ENCODE measurements at places on chromosomes 16 and 17.

- no peak for DNase-seq
Measured at GRCh38 chr16:51522902-51523301, 371.8 kb upstream of the SALL1 start.

DNA sequence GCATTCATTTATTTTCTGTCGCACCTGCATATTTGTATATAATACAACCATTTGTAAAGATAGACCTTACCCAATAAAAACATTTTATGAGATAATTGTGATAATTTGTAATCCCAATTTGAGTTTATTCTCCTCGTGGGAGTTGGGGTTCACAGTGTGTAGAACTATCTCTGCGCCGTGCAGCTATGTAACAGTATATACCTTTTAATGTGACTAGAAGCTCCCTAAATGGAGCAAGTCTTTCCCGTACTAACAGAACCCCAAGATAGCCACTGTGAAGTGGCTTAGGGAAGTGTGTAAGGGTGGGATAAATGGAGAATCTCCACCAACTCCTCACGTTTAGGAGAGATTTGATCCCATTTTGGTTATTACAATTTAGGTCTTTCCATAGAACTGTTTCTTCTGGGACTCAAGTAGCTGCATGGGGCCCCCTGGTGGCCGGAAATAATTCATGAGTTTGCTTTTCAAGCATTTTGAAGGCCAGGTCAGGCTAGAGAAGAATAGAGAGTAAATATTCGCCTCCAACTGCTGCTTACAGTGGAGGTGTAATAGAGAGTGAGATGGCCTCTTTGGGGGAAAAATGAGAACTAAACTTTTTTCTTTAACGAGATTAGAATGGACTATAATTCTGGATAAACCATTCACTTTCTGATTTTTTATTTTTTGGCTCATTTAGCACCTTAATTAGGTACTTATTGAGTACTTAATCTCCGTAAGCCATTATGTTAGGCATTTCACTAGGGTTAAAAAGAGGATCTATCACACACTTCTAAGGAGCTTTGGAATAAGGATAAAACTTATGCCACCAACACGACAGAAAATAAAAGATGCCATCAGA lies 4.5 kb downstream of the TMEM100 start:
- DNase-seq = peak; percentile 93

DNA sequence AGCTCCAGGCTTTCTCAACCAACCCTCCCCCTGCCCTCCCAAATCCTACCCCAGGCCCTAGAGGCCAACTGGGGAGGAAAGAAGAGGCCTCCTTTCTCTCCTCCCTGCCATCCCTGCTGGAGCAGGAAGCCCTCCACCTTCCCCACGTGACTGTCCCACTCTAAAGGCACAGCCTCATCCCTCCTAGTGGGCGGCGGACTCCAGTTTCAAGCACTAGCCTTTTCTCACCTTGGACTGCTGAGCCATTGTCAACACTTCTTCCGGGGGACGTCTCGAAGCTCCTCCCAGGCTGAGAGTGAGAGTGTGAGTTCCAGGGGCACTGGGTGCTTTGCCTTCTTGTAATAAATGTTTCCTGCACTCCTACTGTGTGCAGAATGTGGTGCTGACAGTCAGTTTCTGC lies 21.4 kb upstream of the IRX6 start:
- DNase-seq = no peak

- DNase-seq = no peak
Measured at GRCh38 chr16:88442383-88442726, 10.7 kb upstream of the ZFPM1 start.

DNA sequence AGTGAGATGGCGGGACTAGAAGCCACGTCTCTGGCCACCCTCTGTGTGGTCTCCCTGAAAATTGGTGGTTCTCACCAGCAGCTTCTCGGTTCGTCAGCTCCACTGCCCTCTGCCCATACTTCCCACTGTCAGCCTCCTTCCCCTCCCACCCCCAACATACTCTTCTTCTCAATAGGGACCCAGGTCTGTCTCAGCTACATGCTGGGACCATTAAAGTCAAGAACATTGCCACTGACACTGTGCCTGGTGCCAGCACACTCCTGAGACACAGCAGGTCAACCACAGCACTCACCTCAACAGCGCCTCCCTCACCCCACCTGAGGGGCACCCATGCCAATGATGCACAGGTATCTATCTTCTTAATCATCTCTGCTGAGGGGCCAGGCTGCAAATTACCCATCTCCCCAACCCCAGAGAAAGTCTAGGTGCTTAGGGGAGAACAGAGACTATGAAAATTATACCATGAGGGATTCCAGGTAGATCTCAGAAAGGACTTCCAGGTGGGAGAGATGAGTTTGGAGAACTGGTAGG lies 1.3 kb downstream of the PLXDC1 start:
- no peak for DNase-seq

DNA sequence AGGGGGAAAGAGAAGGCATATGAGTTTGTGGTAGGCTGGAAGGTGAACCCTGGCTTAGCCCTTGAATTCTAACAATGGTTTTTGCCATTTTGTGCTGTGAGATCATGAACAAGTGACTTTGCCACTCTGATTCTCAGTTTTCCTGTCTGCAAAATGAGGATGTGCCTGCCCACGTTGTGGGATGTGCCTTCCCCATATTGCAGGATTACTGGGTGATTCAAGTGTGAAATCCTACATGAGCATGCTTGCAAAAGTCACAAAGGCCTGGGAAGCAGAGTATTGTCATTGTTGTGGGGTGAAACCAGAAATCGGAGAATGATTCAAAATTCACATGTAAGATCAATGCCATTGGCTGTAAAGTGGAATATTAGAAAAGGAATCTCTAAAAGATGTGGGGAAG lies 28.6 kb upstream of the TVP23A start:
- no peak for DNase-seq

DNA sequence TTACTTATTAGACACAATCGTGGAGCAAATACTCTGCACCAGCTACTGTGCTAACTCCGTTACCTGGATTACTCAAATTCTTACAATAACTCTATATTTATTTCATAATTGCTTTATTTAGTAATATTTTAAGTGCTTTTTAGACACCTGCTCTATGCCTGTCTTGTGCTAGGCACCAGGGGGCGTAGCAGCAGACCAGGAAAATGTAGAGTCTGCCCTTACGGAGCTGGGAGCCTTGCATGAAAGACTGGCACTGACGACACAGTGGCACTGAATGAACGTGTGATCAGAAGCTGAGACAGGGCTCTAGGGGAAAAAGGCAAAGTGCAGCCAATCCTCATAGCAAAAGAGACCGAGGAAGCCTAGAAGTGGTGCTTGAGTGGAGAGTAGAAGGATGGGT lies 486.5 kb downstream of the CDH13 start:
- no peak for DNase-seq

DNA sequence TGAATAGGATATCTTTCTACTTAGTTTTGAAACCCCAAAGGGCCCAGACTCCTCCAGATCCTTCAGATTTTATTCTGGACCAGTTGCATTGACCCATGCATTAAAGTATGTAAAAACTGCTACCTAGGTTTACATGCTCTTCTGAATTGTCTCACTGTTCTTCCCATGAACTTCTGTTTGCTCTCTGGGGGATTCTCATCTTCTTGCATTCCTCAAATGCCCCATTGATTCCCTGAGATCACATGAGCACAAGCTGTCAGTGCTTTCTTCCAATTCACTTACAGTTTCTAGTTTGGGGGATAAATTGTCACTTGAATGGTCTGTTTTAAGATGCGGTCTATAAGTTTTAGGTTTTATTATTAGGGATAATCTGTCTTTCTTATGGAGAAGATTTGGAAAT lies 188.9 kb upstream of the KIF2B start:
- no peak for DNase-seq

DNA sequence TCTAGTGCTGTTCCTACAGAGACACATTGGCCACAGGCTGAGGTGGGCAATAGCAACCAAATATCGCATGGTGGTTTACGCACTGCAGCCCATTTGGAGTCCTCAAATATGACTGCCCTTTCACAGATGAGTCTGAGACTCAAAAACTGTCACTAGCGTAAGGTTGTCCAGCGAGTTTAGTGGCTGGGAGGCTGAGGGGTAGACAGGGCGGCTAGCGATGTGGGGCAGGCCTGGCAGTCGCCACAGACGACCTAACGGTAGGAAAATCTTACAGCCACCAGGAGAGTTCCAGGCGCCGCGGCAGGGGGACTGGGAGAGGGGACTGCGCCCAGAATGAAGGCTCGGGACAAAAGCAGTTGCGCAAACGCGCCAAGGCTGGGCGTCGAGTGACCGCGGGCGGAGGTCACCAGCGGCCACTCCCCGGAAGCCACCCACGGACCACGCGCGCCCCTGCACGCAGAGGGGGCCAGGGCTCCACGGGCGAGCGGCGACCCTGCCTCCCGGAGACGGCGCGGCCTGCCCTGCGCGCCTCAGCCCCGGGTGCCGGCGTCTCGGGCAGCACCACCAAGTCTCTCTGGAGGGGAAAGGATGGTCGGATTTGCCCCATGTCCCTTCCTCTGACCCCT lies 699 bp upstream of the MAP1LC3B start:
- DNase-seq = peak; percentile 90

DNA sequence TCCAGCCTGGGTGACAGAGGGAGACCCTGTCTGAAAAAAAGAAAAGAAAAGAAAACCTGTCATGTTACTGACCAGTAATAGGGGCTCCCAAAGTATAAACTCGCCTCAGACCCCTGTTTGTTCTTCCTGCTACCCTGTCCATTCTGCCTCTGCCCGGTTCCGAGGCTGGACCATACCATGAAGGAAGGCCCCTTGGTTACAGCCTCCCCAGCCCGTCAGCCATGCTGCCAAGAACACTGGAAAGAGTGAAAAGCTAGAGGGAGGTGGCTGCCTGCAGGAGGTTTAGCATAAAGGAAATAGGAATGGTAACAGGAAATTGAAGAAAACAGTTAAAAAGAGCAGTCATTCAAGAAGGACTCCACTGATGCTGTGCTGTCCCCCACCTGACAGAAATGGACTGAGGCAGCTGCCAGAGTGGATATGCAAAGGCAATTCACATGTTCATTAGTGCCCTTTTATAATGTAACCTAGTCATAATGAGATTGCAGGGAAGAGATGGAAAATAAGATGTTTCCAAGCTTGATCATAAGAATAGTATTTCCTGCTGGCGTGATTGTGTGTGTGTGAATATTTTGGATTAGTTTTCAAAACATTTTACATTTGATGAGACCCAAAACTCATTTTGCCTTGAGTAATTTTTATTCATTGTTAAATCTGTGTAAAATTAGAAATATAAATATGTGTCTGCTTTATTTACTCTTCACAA lies 102.6 kb downstream of the GOSR1 start:
- no peak for DNase-seq

GRCh38 chr16:11667824-11668622 lies at the start of gene SNN:
Gene SNN (plus strand): TSS chr16:11668455. CDS start chr16:11676060, 7,605 bp downstream.
- no peak for DNase-seq

GRCh38 chr16:57283214-57283958 lies 1.1 kb downstream of the PLLP start:
- peak; percentile 60 for DNase-seq

GRCh38 chr16:18811925-18812324 lies 10.6 kb upstream of the ARL6IP1 start:
- no peak for DNase-seq

DNA sequence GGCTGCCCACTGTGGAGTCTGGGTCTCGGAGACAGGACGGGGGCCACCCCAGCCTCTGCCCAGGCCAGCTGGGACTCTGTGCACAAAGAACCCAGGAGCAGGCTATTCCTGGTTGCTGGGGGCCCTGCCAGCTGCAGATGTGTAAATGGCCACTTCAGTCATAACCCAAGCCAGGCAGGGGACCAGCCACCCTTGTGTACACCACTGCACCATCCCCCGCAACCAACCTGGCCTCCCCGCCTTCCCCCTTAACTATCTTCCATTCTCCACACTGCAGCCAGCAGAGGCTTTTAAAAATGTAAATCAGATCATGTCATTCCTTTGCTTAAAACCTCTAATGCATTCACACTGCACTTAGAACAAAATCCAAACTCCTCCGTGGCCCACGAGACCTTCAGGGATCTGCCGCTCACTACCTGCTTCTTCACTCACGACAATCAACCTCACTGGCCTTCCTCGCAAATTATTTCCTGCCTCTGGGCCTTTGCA lies 28.3 kb downstream of the RTN4RL1 start:
- no peak for DNase-seq

- DNase-seq = no peak
Measured at GRCh38 chr17:67238991-67239390, 6.0 kb downstream of the HELZ start.

- DNase-seq = no peak
Measured at GRCh38 chr16:3356118-3356517, 429 bp downstream of the OR2C1 start.

- no peak for DNase-seq
Measured at GRCh38 chr17:43768382-43768781, 9.8 kb upstream of the SOST start.
